ENCODE measurements at places on chromosomes 6 and 20. TPM values are rescaled to one million over a fixed set of nuclear protein-coding genes. Genes with fewer than 3 reads are reported as not detected.
A peak's percentile ranks its signal among the peaks of the same experiment; 100 is the strongest.

- DNase-seq, result no peak
- no peaks in the 10 kb centered on the region for H3K4me1 ChIP-seq
- H3K4me3 ChIP-seq, result no peak overlapping the region
- H3K27ac ChIP-seq, result no peak overlapping the region
- no peaks in the 10 kb centered on the region for H3K36me3 ChIP-seq
These were observed 64.4 kb downstream of the TRERF1 start for GRCh38 chr6:42387336-42387735.

GRCh38 chr6:53930330-53930729 is 135.5 kb downstream of the LRRC1 start:
- H3K27ac ChIP-seq, result no peak overlapping the region
- no peak for DNase-seq
- peaks cover 3% of the 10 kb centered on the region for H3K4me1 ChIP-seq
- no peak overlapping the region for H3K4me3 ChIP-seq
- H3K27me3 ChIP-seq, result no peaks in the 10 kb centered on the region

DNA sequence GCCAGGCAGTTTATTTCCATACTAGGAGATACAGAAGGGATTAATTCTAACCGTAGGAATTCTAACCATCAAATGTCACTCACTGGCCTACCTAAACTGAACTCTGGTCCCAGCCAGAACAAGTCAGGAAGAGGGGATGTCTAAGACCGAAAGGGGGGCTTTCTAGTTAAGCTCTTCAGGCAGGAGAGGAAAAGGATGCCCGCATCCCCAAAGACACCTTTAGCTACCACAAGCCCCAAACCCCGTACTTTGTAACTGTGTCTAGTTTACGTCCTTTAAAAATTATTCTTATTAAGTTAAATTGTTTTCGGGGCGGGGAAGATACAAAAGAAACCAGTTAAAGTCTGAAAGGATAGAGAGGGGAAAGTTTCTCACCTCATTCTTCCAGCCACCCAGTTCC is 1.2 kb upstream of the ZNF76 start:
- DNase-seq, result no peak
- H3K27ac ChIP-seq, result peak overlapping the region; percentile 96
- H3K36me3 ChIP-seq, result no peaks in the 10 kb centered on the region
- H3K4me1 ChIP-seq, result peaks cover 14% of the 10 kb centered on the region

DNA sequence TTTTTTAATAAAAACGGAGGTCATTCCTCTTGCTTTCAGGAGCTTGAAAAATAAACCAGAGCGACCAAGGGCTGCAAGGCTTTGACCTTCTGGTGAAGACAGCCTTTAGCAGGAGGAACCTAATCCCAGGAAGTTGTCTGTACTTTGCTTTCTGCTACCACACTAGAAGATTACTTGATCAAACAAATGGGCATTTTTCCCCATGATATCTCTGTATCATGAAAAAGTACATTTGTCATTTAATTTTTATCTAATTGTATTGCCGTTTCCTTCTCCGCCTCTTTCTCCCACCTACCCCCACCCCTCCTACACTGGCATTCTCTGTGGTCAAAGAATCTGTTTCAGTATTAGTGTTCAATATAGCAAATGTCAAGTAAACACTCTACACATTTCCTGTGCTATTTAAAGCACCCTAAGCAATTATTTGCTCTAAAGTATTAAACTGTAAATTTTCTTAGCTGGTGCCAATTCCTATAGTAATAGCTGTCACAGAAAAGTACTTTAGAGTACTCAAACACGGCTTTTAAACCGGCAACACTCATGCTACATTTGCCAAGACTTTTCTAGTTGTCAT is 29.7 kb downstream of the ATXN1 start:
- no peak overlapping the region for H3K27ac ChIP-seq
- DNase-seq, result no peak
- H3K36me3 ChIP-seq, result no peaks in the 10 kb centered on the region
- no peaks in the 10 kb centered on the region for H3K27me3 ChIP-seq

- no peaks in the 10 kb centered on the region for H3K4me1 ChIP-seq
- H3K36me3 ChIP-seq, result no peaks in the 10 kb centered on the region
- no peaks in the 10 kb centered on the region for H3K27me3 ChIP-seq
- DNase-seq, result no peak
- no peak overlapping the region for H3K4me3 ChIP-seq
These were observed 174.3 kb upstream of the STXBP5 start for GRCh38 chr6:147029923-147030322.

The GSTA3 gene
- total RNA-seq, result 4.4 TPM

The PACRG gene
- total RNA-seq, result 15.4 TPM

The SLC22A1 gene
- 0.59 TPM for total RNA-seq

The BMP6 gene
- 29.6 TPM for total RNA-seq

The EMILIN3 gene
- total RNA-seq, result 16.4 TPM

The VIP gene
- total RNA-seq, result 0.99 TPM

Measured in spinal cord (tissue), 10 donors.